CD4-positive, alpha-beta T cell treated with Interleukin-6 at 100 ng/mL for 8 hours (primary cell): ENCODE measurements at places on chromosomes 2 and 18.

DNA sequence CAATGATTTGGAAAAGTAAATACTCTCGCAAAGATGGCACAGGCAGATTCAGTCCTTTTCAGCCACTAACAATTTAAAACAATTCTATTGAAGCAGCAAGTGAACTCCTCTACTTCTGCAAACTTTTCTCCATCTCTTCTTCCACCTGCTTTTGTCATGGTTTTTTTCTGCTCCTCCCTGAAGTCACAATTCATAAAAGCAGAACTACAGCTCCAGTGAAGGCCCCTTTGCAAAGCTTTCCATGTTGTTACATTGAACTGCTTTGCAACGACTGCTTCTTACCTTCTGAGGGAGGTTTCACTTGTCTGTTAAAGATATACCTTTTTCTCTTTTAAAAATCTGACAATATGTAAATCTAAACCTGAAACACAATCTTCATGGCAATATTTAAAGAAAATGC, 3.7 kb upstream of the SERTAD2 start:
- DNase-seq = no peak

DNA sequence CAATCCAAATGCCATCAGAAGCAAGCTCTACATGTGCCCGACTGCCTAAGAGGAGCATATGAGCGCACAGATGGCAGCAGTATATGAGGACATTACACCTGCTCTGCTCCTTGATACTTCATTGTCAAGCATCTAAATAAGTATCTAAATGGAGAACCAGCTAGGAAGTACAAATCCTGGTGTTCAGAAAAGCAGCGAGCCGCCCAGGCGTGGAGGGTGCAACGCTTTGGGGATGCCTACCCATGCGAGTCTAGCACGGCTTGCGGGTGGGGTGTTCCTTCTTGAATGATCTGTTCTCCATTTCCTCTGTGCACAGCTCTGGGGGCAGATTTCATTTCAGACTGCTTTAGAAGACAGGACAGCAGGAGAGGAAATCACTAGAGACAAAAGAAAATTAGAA, 63.0 kb upstream of the BCL2L11 start:
- no peak for DNase-seq

GRCh38 chr2:201660293-201660895, 17.1 kb upstream of the TMEM237 start:
- no peak for DNase-seq

GRCh38 chr18:23995180-23995579, 19.4 kb upstream of the TTC39C start:
- no peak for DNase-seq

GRCh38 chr2:78861546-78861945, 164.0 kb upstream of the REG3G start:
- no peak for DNase-seq

DNA sequence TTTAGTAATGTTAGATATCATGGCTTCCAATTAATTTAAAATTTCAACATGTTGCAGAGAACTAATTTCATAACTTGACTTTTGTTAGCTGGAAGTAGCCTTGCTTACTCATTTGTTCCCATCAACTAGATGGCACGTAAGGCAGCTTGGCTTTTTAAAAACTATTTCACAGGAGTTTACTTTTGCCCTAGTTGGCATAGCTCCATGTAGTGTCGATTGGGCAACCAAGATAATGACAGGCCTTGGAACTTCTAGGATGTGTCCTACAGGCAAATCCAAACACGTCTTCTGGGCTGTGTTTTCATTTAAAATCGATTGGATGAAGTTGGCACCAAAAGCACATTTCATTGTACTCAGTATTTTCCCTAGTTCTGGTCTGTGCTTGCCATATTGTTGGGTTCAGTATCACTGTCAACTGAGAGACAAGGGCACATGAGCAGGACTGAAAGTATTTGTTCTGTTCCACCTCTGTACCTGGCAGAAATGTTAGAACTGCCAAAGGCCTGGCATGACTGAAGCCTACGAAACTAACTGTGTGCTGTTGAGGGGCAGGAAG, 29.4 kb downstream of the HADHB start:
- no peak for DNase-seq

GRCh38 chr2:133705287-133705686, 137.0 kb upstream of the NCKAP5 start:
- DNase-seq = no peak

GRCh38 chr2:62362561-62362960, 143.4 kb downstream of the TMEM17 start:
- no peak for DNase-seq

- no peak for DNase-seq
These were observed 53.4 kb downstream of the ZNF638 start for GRCh38 chr2:71385012-71385411.

GRCh38 chr2:109242654-109243331, 113.8 kb downstream of the SH3RF3 start:
- DNase-seq = no peak

GRCh38 chr2:134402410-134402809, 148.5 kb downstream of the MGAT5 start:
- no peak for DNase-seq

- DNase-seq = no peak
These were observed 708 bp upstream of the MALT1 start for GRCh38 chr18:58670404-58671110.

DNA sequence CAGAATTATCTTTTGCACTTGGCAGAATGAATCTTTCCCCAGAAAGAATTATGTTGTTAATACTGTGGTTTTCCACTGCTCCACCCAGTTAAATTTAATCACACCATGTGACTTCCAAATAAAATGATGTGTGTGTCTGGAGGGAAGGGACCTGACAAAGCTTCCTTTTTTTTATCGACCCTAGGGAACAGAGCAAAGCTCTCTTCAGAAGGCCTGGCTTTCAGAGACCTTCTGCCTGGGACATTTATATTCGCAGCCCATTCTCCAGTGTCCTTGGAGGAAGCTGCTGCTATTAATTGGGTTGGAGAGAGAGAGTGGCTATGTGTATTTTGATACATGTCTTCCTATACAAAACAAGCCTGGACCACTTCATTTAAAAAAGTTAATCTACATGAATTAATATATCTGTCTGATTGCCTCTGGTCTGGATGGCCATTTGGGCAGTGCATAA, 233.7 kb downstream of the PRKCE start:
- no peak for DNase-seq

GRCh38 chr2:225117051-225117716, 74.9 kb upstream of the DOCK10 start:
- DNase-seq = no peak

GRCh38 chr2:201411421-201411820, 39.8 kb downstream of the TRAK2 start:
- no peak for DNase-seq

- DNase-seq = no peak
These were observed 816 bp downstream of the CDH2 start for GRCh38 chr18:28175930-28176697.
